ENCODE measurements at places on chromosomes 2 and 18.

GRCh38 chr2:54103454-54104314, 11.7 kb upstream of the ACYP2 start:
- no peak for DNase-seq

DNA sequence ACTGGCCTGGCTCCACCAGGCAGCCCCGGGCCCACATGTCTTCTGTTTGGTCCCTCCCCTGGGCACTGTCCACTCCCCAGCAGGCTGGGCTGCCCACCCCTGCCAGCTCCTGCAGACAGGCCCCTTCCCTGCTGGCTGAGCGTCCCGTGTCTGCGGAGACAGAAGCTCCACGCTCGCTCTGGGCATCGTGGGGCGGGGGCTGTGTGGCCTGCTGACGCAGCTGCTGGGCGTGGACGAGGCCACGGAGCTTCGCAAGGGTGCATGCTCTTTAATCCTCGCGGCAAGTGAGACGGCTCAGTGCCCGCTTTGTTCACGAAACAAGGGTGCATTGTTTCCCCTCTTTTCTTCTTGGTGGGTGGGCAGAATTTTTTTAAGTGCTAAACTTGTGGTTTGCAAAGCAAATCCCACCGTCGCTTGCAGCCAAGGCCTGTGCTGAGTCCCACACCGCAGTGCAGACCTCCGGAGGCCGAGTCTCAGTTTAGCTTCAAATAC, 132.8 kb upstream of the CTDP1 start:
- no peak for DNase-seq

- DNase-seq, result no peak
Measured at GRCh38 chr2:235347691-235348090, 146.2 kb upstream of the AGAP1 start.

DNA sequence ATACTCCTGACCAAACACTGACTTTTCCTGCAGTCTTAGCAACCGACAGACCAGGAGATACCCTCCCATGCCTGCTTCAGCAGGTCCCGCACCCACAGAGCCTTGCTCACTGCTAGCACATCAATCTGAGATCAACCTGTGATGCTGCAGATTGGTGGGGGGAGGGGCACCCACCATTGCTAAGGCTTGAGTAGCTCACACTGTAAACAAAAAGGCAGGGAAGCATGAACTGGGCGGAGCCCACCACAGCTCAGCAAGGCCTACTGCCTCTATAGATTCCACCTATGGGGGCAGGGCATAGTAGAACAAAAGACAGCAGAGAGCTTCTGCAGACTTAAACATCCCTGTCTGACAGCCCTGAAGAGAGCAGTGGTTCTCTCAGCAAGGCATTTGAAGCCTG, 109.7 kb downstream of the SP100 start:
- no peak for DNase-seq
